NCI-H1092 (cell line): ENCODE measurements at places on chromosomes 1 and 21.

DNA sequence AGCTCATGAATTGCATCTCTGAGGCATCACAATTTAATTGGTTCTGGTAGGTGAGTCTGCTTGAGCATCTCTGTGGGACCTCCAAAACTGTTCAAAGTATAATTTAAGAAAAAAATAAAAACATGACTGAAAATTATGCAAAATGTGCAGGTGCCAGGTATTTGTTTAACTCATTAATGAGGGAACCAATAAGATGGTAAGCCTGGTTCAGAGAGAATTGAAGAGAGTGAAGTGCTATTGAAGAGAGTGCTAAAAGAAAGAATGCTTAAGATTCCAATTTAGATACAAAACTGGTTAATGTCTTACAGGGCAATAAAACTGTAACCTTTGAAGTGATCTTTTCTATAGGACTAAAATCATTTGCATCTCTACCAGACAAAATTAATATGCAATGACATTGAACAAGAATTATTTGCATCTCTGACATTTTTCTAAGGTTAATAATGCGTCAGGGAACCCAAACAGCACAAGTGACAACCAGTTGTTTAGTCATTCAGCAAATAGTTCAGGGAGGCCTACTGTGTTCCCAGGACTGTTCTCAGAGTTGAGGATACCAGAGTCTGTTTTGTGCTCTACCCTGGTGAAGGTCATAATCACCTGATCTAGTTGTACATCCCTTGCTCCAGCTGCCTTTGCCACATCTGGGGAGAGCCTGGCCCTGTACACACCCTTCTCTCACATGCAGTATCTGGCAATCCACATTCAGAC, 183.5 kb downstream of the PATJ start:
- DNase-seq, result no peak

GRCh38 chr1:167683226-167683625, 38.6 kb upstream of the MPZL1 start:
- no peak for DNase-seq

- no peak for DNase-seq
These were observed 14.8 kb downstream of the S100A6 start for GRCh38 chr1:153520818-153521476.

GRCh38 chr1:20409971-20410370, 76.0 kb downstream of the CAMK2N1 start:
- DNase-seq, result no peak

DNA sequence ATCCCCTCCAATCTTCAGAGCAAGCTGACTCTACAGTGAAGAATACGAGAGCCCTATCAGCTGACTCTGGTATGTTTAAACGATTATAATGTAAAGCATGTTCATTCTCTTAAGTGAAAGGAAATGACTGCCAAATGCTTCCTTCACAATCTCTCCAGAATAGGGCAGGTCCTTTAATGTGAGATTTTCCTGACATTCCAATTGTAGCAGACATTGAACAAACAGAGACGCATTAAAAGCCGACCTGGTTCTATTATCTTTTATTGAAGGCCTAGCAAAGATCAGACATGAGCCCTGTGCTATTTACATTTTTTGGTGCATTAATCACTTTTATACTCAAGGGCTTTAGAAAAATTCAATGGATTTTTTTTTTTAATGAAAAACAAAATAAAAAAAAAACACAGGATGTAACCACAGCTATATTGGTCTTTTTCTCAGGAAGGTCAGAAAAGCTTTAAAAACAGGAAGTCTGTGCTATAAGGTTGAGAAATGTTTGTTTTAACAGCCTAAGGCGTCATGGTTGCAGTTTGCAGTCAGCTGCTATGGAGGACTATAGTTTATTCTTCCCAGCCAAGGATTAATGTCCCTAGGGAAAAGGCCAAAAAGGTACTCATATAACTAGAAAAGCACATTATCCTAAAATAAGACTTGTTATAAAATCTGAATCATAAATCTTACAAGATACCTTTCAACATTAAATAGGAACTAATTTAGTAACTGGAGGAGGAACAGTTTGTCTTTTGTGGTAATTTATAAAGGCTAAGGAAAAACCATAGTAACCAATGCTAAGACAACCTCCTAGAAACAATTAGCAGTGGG, 104.8 kb downstream of the RERE start:
- DNase-seq, result peak; percentile 83

DNA sequence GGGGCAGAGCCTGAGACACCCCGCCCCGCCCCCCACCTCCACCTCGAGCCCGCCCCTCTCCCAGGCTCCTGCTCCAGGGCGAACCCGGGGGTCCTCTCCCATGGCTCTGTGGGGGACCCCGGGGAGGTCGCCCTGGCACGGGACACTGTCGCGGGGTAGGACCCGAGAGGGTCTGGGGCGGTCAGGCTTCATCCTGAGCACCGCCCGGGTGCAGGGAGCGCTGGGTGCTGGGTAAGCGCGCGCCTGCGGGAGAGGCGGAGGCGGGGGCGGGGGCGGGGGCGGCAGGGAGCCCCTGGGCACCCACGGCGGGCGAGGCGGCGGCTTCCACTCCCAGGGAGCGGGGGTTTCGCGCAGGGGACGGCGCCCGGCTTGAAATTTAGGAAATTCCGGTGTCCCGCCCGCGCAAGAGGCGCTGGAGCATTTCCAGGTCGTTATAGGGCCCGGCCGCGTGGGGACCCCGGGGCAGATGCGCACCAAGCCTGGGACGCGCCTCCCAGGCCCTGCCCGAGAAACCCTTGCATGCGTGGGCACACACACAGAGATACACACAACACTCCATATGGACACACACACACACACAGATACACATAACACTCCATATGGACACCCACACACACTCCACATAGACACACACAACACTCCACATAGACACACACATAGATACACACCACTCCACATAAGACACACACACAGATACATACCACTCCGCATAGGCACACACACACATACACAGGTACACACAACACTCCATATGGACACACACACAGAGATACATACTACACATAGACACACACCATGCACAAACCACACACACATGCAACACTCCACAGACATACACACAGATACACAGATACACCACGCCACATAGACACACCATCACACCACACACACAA, 48.7 kb upstream of the SLC19A1 start:
- no peak for DNase-seq

- no peak for DNase-seq
These were observed 13.5 kb downstream of the LZIC start for GRCh38 chr1:9929431-9930385.

DNA sequence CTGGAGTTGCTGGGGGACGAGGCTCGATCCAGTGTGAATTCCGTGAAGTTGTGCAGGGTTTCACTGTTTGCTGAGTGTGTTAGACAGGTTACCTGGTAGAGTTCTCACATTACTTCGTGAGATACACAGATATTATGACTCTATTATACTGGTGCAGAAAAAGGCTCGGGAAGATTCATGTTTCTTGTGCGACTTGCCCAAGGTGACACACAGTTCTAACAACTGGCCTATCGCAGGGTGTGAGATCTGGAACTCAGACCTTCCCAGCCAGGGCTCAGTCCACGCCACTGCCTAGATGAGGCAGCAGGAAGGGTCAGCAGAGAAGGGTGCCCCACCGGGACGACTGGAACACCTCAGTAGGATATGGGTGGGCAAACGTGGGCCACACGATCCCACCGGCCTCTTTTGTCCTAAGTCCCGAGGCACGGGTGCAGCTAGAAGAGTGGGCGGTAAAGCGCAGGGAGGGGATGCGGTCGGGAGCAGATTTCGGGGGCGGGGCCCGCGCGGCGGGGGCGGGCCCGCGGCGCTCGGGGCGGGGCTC, 296 bp upstream of the RNPEP start:
- DNase-seq, result peak; percentile 62

- DNase-seq, result no peak
These were observed 1519.1 kb downstream of the BRINP3 start for GRCh38 chr1:188958461-188959115.

- DNase-seq, result no peak
These were observed 326.5 kb upstream of the ESRRG start for GRCh38 chr1:217049721-217050120.

DNA sequence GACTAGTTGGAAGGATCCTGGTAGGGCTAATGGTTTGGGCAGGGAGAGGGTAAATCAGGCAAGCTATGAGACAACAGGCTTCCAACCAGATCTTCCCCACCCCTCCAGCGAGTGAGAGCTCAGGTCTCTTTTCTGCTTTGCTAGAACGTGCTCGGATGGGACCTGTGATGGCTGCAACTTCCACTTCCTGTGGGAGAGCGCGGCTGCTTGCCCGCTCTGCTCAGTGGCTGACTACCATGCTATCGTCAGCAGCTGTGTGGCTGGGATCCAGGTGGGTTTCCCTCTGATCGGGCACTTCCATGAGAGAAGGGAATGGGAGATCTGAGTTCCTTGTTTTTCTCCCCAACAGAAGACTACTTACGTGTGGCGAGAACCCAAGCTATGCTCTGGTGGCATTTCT, 14.0 kb upstream of the SARS1 start:
- DNase-seq, result no peak

GRCh38 chr1:165056914-165057313, 299.6 kb downstream of the LMX1A start:
- DNase-seq, result no peak

DNA sequence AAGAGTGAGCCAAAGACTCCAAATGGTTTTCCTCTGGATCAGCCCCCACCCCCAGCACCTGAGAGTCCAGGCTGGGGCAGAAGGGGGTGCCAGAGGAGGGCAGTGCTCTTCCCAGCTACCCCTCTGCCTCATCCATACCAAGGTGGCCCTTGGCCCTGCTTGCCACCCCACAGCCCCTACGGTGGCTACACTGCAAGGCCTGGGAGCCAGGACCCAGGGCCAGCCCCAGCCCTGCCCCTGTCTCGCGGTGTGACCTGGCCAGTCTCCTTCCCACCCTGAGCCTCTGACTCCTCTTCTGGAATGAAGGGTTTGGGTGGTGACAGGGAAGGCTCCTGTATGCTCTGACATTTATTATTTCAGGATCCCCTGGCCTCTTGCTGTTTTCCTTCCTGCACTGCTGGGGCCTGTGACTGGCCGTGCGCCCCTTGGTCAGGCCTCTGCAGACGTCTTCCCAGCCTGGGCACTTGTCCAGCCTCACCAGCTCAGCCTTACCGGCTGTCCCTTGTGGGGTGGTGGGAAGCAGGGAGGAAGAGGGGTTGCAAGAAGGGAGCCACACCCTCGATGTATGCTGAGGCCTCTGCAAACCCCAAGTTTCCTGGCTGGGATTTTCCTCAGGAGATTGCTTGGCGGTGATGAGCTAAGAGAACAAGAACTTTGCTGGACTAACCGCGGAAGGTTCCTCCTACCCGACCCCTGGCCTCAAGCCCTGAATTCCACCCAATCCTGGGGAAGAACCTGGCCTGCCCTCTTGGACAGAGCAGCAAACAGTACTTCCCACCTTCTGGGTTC, 13.5 kb downstream of the ASAP3 start:
- DNase-seq, result no peak

GRCh38 chr21:41371685-41372030, 9.8 kb downstream of the MX2 start:
- no peak for DNase-seq

DNA sequence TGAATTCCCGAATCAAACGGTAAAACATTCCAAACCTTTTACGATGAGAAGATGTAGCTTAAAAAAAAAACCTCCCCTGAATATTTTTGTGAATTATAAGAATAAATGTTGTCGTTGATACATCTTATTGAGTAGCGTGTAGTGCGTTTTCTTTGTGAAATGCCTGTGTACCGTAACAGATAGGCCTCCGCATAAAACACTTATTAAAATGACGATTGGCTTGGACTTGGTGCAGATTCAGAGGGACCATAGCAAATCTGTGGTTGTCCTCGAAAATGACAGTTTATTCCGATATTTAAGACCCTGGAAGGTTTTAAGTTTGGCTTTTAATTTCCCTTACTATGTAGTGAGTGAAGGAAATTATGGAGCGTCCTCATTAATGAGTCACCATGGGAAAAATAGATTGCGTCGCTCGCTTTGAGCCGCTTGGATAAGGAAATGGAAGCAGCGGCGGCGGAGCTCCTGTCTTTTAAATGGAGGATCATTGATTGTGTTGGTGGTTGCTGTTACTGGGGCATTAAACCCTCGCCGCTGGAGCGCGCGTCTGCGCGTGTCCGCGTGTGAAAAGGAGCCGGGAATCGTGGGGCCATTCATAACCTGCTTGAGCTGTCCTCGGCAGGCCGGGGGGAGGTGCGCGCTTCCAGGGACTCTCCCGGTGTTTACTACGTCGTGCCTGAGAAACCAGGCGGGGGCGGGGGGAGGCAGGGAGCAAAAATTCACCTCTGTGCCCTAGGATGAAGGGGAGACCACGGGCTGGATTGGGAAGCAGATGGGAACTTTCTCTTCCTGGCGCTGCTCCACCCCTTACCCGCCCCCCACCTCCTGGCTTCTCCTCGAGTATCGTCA, 1.6 kb downstream of the SPEN start:
- peak; percentile 82 for DNase-seq

- DNase-seq, result no peak
These were observed 299.8 kb downstream of the DUSP10 start for GRCh38 chr1:221442056-221442455.

GRCh38 chr1:204376465-204376864, 16.7 kb upstream of the PLEKHA6 start:
- no peak for DNase-seq

DNA sequence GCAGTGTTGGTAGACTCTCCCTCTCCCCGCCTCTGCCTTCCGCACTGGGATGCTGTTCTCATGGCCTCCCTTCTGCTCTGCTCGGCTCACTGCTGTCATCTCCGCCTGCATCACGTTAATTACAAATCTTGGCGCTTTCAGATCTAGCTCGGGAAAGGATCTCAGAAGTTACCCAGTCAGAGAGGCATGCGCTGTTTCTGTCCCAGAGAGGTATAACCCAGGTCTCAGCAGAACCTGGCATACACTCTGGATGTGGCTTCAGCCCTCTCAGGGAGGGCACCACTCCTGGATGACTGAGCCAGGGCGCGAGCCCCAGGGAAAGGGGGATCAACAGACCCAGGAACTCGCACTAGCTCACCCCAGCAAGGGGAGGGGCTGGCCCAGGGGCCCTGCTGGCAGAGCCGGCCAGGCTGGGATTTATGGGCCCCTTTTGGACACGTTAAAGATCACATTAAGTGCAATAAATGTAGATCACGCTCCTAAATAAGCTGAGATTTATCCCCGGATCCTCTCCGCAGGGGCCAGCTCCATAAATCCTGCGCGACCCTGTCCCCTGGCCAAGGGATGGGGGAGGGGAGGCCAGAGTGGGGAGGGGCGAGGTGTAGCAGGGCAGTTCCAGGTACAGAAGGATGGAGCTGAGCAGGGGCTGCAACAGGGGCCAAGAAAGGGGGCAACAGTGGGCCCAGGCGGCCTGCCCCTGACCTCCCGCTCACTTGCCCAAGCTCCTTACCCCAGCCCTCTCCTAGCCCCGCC, 101.3 kb upstream of the ZBTB40 start:
- no peak for DNase-seq

GRCh38 chr1:157439302-157439954, 112.9 kb downstream of the FCRL5 start:
- DNase-seq, result no peak

- no peak for DNase-seq
These were observed 10.9 kb downstream of the S100PBP start for GRCh38 chr1:32828341-32828740.

DNA sequence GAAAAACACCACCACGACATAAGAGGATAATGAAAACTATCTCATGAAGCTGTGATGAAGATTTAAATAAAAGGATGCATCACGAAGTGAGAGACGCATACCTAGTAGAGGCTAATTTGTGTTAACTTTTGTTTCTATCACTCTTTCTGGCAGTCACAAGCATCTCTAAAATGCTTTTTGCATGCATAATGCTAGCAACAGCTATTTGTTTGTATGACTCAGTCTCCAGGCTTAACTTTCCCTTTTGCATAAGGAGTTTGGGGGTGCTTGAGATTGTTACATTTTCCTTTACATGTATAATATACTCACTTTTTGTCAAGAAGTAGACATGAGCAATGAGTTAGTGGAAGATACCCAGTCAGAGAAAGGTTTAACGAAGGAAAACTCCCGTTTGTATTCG, 385.4 kb downstream of the DISC1 start:
- DNase-seq, result no peak

GRCh38 chr1:74689621-74690363, 16.2 kb upstream of the ERICH3 start:
- DNase-seq, result peak; percentile 52
